Thymus (tissue), 14 donors: ENCODE measurements at places on chromosomes 11 and 22. TPM values are rescaled to one million over a fixed set of nuclear protein-coding genes. Genes with fewer than 3 reads are reported as not detected.
A peak's percentile ranks its signal among the peaks of the same experiment; 100 is the strongest.

DNA sequence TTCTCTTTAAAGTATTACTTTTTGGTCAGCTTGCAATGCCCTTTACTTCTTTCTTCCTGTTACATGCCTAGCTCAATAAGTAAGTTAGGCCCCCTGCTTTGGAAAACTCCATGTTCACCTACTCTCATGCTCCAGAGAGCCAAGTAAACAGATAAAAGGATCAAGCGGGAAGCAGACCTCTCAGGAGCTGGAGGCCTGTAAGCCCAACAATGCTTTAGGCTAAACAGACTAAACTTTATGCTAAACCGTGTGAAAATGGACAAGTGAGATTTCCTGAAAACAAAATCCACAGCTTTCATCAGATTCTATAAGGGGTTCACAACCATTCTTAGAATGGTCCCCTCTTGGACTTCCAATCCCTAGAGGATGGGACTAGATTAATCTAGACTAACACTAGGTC is 40.2 kb downstream of the CELF1 start:
- DNase-seq: no peak
- H3K4me3 ChIP-seq: no peak overlapping the region
- no peak overlapping the region for H3K27ac ChIP-seq
- H3K27me3 ChIP-seq: no peaks in the 10 kb centered on the region

The LINC01488 gene
- total RNA-seq: not detected

DNA sequence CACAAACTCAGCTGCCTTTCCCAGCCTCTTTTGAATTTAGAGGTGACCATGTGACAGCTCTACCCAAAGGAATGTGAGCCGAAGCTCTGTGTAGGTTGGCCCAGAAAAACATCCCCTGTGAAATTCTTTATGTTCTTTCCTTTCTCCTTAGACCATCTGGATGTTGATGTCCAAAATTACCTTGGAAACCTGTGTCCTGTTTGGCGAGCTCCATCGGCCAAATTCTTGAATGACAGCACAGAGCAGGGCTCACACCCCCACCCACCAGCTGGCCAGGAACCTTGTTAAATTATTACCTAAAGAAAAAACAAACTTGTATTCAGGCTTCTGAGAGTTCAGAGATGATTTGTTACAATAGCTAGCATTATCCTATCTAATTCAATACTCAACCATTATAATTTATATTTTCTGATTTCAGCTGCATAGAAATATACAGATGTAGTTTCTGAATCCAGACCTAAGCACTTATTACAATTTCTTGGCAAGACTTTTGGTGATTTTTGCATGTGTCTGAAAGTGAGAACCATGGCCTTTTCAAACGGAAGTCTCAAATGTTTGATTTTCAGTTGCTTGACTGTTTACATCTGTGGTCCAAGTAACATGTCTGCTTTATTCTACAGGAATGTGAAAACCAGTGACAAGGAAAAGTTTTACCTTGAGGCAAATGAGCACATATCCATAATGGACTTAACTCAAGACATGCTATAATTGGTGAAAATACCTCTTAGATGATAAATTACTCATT is 554.2 kb downstream of the NTM start:
- no peak overlapping the region for H3K4me3 ChIP-seq
- H3K36me3 ChIP-seq: no peaks in the 10 kb centered on the region
- H3K4me1 ChIP-seq: no peaks in the 10 kb centered on the region

The VPS51 gene
- total RNA-seq: 110 TPM

- H3K27ac ChIP-seq: no peak overlapping the region
- no peaks in the 10 kb centered on the region for H3K27me3 ChIP-seq
- H3K4me1 ChIP-seq: no peaks in the 10 kb centered on the region
- no peak for DNase-seq
Measured at GRCh38 chr11:58830673-58831301, 13.7 kb downstream of the GLYATL2 start.

The TIMP3 gene
- 8.7 TPM for total RNA-seq

DNA sequence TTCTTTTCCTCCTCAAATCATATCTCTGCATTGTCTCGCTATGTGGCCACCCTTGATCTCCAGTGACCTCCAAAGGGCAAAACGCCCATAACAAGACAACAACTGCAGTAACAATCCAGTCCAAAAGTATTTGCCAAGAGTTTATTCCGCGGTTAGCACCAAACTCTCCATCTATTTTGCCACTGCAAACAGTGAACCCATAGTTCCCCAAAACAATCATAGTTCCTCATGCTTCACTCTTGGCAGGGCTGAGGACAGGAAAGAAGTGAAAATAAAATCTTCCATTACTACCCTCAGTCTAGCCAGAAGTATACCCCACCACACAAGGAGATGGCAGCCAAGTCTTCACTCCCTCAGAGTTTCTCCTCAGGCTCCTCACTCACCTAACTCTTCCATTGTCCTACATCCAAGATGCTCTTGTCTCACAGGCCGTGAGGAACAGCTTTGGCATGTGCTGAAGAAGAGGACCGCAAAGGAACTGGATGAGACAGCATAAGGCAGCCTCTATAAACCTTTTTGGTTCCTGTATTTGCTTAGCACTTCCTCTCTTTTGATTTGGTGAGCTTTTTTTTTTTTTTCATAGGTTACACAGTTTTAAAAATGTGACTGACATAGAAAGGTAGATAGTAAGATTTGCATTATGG is at the start of gene LPXN:
Gene LPXN (minus strand): TSS at position 480 of the 644 bp plus-strand sequence. CDS start 84 bp downstream, at position 396.
- peaks cover 19% of the 10 kb centered on the region for H3K4me1 ChIP-seq
- DNase-seq: no peak
- peaks cover 2% of the 10 kb centered on the region for H3K36me3 ChIP-seq
- peak within 1 kb of the TSS; percentile 100 for H3K27ac ChIP-seq

- no peaks in the 10 kb centered on the region for H3K27me3 ChIP-seq
- H3K27ac ChIP-seq: no peak overlapping the region
- no peaks in the 10 kb centered on the region for H3K4me1 ChIP-seq
- H3K4me3 ChIP-seq: no peak overlapping the region
- no peak for DNase-seq
- no peaks in the 10 kb centered on the region for H3K36me3 ChIP-seq
Measured at GRCh38 chr11:38019072-38019775, 1421.2 kb upstream of the RAG2 start.

DNA sequence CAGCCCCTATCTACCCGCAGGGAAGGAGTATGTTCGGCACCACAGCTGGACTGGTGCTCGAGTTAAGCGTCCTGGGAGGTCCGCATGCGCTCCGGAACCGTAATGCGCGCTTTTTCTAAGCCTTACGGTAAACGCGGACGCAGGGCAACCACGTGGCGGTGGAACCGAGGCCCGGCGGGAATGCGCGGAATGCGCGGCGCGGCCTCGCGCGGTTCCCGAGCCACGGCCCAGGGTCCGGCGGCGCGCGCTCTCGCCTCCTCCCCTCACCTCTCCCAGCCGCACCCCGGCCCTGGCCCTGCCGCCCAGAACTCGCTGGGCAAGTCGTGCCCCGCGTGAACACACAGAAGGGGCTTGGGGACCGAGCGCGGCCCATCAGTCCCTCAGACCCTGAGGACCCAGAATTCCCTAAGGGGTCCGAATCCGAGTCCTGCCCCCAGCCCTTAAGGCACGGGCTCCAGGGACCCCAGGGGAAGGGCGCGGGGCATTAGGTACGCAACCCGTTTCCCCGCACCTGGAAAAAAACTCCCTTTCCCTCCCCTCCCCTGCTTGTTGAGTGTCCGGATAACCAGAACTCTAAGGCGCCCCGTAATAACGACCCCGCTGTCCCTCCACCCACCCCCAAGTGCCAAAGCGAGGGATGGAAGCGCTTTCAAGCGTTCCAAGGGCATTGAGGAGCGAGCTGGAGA is 4.3 kb upstream of the CCND1 start:
- no peak for DNase-seq
- no peak overlapping the region for H3K27ac ChIP-seq
- H3K4me1 ChIP-seq: no peaks in the 10 kb centered on the region
- H3K4me3 ChIP-seq: no peak overlapping the region
- no peaks in the 10 kb centered on the region for H3K36me3 ChIP-seq

DNA sequence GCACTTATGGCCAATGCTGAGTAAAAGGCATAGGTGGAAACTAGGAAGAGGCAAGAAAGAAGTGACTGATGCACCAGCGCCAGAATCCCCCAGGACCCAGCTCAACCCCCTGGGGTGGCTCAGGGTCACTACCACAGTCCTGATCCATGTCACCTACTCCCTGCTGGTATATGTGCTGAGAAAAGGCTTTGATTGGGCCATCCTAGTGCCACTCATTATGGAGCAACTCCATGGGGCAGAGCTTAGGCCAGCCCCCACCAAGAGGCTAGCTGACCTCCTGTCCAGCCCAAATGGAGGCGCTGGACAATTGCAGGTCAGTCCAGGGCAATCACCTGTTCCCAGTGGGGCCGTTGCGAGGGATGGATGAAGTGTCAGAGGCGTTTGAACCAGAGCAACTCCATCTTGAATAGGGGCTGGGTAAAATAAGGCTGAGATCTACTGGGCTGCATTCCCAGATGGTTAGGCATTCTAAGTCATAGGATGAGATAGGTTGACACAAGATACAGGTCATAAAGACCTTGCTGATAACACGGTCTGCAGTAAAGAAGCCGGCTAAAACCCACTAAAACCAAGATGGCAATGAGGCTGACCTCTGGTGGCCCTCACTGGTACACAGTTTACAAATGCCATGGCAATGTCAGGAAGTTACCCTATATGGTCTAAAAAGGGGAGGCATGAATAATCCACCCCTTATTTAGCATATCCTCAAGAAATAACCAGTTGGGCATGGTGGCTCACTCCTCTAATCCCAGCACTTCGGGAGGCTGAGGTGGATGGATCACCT is 20.6 kb upstream of the DAGLA start:
- DNase-seq: no peak
- no peaks in the 10 kb centered on the region for H3K36me3 ChIP-seq
- H3K4me1 ChIP-seq: no peaks in the 10 kb centered on the region

- H3K27ac ChIP-seq: no peak overlapping the region
- H3K4me1 ChIP-seq: no peaks in the 10 kb centered on the region
- H3K4me3 ChIP-seq: no peak overlapping the region
- H3K27me3 ChIP-seq: no peaks in the 10 kb centered on the region
Measured at GRCh38 chr11:77515063-77515462, 41.2 kb upstream of the PAK1 start.

GRCh38 chr11:119377112-119377901 is 4.2 kb downstream of the USP2 start:
- H3K36me3 ChIP-seq: no peaks in the 10 kb centered on the region
- no peak overlapping the region for H3K4me3 ChIP-seq
- peak overlapping the region; percentile 4 for H3K27ac ChIP-seq
- peaks cover 21% of the 10 kb centered on the region for H3K27me3 ChIP-seq
- H3K4me1 ChIP-seq: peaks cover 12% of the 10 kb centered on the region

GRCh38 chr11:125724125-125724524 is 22.0 kb upstream of the PATE1 start:
- no peaks in the 10 kb centered on the region for H3K4me1 ChIP-seq
- no peak overlapping the region for H3K27ac ChIP-seq
